ENCODE measurements at places on chromosomes 1 and 21.

DNA sequence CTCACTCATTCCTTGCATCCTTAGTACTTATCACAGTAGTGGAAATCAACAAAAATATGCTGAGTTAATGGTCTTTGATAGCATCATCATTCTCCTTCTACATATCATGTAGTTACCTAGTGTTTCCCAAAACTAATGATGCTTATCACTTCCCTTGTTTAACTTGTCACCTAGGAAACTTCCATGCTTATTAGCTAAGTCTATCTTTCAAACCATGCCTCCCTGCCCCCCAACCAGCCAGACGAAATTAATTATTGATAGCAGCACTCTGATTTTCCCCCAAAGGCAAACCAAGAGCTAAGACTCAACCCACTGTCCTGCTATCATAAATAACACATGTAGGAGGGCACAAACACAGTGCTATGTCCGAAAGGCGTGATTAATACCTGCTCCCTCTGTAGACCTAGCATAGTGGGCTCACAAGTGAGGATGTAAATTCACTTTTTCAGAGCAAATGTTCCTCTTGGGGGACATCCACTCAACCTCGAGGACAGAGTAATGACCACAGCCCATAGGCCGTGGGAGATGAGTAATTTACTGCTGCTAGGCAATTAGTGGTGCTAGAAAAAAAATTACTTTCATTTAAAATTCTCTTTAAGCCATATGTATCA is 25.8 kb upstream of the LPAR3 start:
- no peak for DNase-seq

- no peak for DNase-seq
Measured at GRCh38 chr1:36944883-36945282, 89.4 kb downstream of the GRIK3 start.

GRCh38 chr1:162144853-162145252 is 75.4 kb downstream of the NOS1AP start:
- DNase-seq: no peak

DNA sequence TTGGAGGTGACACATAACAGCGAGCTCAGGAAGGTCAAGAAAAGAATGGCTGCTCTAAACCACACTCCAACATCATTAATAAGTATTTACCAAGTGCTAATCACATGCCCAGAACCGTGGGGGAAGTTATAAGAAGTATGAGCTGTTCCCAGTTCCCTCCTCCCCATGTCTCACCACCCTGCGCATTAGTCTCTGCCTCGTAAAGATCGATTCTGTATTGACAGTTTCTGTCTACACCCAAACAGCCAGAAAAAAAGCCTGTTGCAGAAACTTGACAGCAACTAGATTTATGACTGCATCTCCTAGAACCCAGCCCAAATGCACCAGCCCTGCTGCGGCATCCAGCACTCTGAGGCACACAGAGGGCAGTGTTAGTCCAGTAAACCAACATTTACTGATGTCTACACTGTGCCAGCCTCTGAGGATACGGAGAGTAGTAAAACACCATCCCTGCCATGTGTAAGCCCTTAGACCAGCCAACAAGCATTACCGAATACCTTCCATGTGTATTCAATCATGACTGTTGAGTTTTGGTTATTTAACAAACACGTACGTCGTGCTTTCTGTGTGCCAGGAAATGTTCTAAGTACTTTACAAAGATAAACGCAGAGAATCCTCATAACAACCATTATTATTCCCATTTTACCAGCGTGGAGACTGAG is 63.6 kb upstream of the ZBTB40 start:
- no peak for DNase-seq

GRCh38 chr1:22137004-22137720 is 5.7 kb downstream of the WNT4 start:
- no peak for DNase-seq

GRCh38 chr21:44408226-44408625 is 47.1 kb upstream of the LRRC3 start:
- no peak for DNase-seq

- no peak for DNase-seq
Measured at GRCh38 chr1:34101151-34101550, 63.9 kb downstream of the CSMD2 start.

DNA sequence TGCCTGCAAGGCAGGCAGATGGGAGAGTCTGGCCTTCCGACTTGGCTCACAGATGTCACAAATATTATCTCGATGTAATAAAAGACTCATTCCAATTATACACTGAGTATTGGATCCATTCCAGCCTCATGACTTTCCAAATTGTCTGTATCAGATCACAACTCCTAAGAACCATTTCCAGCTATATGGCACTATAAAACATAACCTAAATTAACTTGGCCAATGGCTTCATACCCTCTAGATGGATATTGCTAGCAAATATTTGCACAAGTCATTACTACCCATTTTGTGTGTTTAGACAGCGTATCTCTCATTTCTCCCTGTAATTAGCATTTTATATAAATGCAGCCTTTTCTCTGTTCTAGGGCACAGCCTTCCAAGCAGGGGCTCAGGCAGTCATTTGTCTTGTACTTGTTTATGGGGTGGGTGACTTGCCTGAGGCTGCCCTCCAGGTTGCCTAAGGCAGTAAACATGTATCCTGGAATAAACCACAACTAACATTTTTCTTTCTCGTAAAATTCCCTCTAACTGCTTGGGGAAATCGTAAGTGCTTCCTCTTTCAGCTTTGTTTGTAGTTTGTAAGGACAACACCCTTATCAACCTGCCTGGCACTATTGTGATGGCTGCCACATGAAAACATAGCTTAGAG is 70.6 kb upstream of the KCNJ6 start:
- no peak for DNase-seq
